ENCODE measurements at places on chromosomes 16 and 17.

- no peak for DNase-seq
Observed at GRCh38 chr16:61890386-61890785, 145.9 kb downstream of the CDH8 start.

- DNase-seq = peak; percentile 68
Observed at GRCh38 chr17:68398691-68399637, 58.3 kb downstream of the WIPI1 start.

DNA sequence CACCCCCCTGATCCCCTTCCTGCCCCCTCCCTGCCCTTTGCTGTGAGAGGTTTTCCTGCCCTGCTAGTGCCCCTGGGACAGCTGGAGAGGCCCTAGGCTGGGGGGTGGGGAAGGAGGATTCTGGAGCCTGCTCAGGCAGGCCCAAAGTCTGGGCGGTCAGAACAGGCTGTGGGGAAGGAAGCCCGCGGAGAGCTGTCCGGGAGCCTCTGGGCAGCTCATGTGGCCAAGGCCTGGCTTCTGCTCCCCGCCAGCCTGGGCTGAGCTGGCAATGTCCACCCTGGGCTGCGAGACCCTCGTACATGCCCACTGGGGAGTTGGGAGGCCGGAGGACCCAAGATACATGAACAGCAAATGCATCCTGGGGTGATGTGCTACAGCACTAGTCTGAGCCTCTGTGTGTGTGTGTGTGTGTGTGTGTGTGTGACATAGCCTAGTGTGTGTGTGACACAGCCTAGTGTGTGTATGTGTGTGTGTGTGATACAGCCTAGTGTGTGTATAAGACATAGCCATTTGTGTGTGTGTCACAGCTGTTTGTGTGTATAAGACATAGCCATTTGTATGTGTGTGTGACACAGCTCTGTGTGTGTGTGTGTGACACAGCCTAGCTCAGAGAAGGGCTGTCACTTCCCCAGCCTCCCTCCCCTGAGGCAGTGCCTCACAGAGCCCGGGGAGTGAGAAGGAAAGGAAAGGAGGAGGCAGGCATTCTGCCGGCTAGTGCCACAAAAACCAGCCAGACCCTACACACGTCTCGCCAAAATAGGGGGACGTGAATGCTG is 201.4 kb upstream of the CIBAR2 start:
- no peak for DNase-seq

GRCh38 chr17:55521186-55521585 is 9.9 kb upstream of the SMIM36 start:
- DNase-seq = no peak

DNA sequence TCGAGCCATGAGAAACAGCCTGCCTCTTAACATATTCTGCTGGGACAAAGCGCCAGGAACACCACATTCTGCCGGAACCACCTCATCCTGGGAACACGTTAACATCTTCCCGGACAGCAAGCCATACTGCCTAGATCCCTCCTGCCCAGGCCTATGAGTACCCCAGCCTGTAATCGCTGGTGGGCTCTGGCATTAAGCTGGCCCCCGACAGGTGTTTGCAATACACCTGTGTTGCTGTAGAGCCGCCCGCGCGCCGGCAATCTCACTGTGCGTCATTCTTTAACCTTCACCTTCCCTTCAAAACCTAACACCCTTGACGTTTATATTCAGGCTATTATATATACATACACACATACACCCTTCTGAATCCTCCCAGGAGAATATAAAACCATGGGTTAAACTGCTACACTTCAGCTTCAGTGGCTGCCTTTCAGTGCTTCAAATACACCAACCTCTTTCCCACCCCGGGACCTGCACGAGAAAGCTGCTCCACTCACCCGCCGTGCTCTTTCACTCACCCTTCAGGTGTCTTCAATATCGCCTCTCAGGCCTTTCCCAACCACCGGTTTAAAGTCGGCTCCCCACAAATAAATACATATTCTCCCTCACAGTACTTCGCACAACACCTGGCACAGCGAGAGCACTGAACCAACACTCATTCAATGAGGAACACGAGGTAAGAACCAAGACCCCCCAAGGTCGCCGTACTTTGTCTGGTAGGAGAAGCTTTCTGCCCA is 1.0 kb upstream of the ENDOV start:
- DNase-seq = no peak

DNA sequence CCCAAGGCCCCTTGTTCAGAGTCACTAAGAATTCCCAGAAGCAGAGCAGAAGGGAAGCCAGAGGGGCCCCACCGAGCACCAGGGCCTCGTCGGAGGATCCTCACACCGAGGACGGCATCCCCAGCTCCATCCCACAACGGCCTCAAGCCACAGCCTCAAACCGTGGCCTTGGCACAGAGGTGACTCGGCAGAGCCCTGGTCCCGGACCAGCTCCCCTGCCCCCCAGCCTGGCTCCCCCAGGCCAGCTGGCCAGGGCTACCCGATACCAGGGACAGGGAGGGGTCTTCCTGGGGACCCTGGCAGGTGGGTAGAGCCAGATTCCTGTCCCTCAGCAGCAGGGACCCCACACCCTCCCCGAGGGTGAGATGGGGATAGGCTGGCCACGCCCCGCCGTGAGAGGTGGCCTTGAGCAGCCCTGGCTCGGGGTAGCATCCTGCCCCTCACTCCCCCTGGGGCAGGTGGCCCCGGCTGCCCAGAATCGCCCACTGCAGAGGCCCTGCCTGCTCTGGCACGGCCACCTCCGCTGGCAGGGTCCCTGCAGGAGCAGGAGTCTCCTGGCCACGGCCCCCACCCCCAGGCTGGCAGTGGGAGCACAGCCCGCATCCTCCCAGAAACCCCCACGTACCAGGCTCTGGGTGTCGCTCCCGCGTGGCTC is 5.6 kb upstream of the PVALEF start:
- no peak for DNase-seq

DNA sequence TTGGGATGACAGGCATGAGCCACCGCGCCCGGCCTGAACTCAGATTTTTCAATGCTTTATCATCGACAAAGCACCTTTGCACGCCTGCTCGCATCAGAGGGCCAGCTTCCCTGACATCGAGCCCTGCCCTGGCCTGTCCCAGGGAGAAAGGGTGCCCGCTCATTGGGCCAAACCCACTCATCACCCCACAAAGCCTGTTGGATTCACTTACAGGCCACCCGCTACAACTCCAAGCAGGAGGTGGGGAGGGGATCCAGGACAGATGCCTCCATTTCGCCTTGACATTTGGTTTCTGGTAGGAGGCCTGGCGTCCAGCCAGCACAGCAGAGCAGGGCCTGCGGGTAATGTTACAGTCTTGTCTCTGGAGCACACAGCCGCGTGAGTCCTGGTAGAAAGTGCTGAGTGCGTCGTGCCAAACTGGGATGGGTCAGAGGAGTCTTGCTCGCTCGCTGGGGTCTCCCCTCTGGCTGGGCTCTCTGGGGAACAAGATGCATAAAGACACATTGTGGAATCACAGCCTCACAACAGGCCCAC is 19.8 kb downstream of the SMTNL2 start:
- no peak for DNase-seq

DNA sequence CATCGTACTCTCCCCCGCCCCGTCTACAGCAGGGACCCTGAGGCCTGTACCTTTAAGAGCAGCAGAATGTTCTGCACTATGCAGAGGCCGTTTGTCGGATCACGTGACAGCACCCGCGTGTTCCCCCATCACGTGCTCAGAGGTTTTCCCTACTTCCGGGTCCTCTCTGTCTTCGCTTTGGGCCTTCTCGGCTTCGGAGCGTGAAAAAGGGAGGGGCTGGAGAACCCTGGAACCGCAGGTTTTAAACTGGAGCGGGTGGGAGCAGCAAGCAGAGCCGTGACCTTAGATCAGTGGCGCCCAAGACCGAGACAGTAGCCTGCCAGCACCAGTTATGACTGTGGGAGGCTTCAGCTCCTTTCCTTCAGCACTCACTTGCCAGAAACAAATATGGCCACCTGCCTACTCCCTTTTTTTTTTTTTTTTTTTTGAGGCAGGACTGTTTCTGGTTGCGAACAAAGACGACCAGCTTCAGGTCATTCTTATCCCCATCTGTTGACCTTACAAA is at the start of gene CLN3:
TSS of gene CLN3 (minus strand) at position 105 of the 505 bp plus-strand sequence. CDS start 315 bp downstream, outside the sequence.
- peak; percentile 89 for DNase-seq

GRCh38 chr17:2602597-2603017 is 9.2 kb downstream of the PAFAH1B1 start:
- no peak for DNase-seq

DNA sequence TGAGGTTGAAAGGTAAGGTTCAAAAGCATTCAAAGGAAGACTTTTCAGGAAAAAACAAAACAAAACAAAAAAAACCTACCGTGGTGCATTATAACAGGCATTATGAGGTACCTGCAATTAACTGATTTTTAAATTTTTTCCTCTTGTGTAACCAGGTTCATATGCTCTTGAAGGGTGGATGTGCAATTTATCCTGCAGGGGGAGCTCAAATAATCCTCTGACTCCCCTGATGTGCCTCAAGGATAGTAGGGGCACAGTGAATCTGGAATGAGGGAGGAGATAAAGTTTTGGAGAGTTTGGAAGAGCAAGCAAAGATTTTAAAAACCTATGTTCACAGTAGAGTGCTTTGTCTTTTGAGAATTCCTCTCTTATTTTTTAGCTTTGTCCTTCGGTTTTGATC is 1349.4 kb downstream of the CDH8 start:
- no peak for DNase-seq

DNA sequence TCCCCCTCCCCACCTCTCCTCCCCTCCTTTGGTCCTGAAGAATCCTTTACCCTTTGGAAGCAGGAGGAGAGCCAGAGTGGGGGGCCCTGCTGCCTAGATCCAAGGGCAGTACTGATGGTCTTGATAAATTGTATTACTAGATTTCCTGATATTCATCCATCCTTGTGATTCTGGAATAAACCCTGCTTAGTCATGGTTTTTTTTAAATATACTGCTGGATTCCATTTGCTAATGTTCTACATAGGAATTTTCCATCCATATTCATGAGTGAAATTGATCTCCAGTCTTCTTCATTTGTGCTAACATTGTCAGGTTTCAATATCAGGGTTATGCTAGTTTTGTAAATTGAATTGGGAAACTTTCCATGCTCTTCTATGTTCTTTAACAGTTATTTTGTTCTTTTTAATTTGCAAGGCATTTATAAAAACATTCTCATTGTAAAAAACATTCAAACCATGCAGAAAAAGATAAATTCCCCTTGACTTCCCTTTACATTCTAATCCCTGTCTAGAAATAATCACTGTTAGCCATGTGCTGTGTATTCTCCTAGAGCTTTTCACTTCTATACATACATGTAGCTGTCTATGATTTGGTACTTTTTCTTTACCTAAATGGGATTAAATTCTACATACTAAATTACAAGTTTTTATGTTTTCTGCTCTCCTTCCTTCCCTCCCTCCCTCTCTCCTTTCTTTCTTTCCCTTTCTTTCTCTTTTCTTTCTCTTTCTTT is 56.7 kb downstream of the CCDC42 start:
- no peak for DNase-seq
